Stimulated activated naive CD8-positive, alpha-beta T cell treated with anti-CD3 and anti-CD28 coated beads, Interleukin-15, amount 100 ng/mL, for 72 hours (primary cell): ENCODE measurements at places on chromosomes 7 and 10.

DNA sequence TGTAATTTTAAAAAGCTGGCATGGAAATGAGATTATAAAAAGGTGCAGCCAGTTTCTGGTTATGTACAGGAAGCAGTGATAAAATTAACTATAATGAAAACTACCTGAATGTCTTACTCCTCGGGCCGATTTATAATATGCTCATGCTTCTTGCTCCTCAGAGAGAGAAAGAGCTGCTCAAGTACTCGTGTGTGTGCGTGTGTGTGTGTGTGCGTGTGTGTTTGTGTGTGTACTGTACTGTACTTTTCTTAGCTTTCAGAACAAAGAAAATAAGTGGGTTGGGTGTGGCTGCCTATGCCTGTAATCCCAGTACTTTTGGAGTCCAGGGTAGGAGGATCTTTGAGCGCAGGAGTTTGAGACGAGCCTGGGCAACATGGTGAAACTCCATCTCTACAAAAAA, 96.6 kb upstream of the NMT2 start:
- no peak for DNase-seq

- DNase-seq, result no peak
These were observed 103.9 kb downstream of the GRID1 start for GRCh38 chr10:86262688-86263181.

GRCh38 chr7:105209870-105210269, 178.9 kb downstream of the SRPK2 start:
- DNase-seq, result no peak

DNA sequence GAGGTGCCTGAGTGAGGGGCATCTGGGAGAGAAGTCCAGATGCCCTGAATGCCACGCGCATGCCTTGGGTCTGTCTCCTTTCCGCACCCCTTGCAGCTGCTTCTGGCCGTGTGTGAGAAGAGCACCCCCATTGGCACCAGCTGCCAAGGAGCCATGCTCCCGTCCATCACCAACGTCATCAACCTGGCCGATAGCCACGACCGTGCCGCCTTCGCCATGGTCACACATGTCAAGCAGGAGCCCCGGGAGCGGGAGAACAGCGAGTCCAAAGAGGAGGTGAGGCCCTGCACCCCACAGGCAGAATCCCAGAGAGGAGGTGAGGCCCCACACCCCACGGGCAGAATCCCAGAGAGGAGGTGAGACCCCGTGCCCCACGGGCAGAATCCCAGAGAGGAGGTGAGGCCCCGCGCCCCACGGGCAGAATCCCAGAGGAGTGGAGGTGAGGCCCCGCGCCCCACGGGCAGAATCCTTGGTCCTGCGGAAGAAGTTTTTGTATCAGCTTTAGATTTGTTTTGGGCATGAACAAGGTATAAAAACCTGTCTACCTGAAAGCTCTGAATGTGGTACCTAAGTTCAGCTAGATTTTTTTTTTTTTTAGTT, 91.8 kb downstream of the TRRAP start:
- DNase-seq, result no peak

- DNase-seq, result no peak
These were observed 481.3 kb upstream of the NRP1 start for GRCh38 chr10:33815776-33816175.

DNA sequence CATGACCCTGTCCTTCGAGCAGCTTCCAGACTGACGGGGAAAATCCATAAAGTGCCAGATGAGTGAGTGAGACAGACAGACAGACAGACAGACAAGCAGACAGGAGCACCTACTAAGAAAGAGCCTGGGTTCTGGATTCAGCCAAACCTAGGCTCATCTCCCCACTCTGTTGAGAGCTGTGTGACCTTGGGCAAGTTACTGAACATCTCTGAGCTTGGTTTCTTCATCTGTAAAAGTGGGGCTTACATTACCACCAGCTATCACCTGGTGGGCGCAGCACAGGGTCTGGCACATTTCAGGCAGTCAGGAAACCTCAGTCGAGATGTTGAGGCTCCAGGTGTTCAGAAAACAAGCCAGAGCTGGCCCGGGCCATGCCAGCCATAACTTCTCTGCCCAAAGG, 37.6 kb downstream of the C10orf105 start:
- no peak for DNase-seq

GRCh38 chr7:45389073-45389872, 184.9 kb upstream of the ADCY1 start:
- no peak for DNase-seq

- DNase-seq, result no peak
These were observed 15.5 kb downstream of the AOAH start for GRCh38 chr7:36708767-36709166.

DNA sequence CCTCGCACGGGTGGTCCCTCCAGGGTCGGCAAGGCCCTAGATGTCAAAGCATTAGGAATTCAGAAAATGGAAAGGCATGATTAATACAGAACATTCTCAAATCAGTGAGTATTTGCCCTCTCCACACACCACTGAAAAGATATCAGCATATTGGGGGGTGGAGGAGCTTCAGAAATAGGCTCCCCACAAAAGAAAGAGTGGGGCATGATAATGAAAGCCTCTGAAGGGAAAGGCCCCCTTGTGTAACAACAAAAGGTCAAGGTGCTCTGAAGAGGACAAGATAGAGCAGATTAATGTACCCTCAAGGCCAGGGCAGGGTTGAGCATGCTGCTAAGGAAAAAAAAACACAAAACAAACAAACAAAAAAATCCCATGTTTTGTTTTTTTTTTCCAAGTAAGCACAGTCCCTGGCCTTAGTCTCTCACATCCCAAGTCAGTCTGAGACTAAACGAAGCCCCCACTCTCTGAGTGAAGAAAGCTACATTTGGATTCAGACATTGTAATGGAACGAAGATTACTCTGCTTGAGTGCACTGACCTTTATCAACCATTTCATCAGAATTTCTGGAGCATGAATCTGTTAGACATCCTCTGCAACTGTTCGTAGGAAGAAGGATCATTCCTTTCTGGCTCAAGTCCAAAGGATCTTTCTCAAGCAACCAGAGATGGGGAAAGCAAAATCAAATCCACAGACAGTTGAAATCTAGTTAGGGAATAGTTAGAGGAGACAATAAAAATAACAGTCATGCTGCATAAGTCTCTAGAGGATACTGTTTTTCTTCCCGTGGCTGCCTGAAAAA, 27.4 kb upstream of the DGKI start:
- no peak for DNase-seq

GRCh38 chr10:88111294-88111693, 247.9 kb downstream of the PTEN start:
- DNase-seq, result no peak

GRCh38 chr10:59384761-59385160, 22.4 kb upstream of the FAM13C start:
- DNase-seq, result no peak

- DNase-seq, result no peak
These were observed 42.1 kb upstream of the MKLN1 start for GRCh38 chr7:131285556-131285955.

DNA sequence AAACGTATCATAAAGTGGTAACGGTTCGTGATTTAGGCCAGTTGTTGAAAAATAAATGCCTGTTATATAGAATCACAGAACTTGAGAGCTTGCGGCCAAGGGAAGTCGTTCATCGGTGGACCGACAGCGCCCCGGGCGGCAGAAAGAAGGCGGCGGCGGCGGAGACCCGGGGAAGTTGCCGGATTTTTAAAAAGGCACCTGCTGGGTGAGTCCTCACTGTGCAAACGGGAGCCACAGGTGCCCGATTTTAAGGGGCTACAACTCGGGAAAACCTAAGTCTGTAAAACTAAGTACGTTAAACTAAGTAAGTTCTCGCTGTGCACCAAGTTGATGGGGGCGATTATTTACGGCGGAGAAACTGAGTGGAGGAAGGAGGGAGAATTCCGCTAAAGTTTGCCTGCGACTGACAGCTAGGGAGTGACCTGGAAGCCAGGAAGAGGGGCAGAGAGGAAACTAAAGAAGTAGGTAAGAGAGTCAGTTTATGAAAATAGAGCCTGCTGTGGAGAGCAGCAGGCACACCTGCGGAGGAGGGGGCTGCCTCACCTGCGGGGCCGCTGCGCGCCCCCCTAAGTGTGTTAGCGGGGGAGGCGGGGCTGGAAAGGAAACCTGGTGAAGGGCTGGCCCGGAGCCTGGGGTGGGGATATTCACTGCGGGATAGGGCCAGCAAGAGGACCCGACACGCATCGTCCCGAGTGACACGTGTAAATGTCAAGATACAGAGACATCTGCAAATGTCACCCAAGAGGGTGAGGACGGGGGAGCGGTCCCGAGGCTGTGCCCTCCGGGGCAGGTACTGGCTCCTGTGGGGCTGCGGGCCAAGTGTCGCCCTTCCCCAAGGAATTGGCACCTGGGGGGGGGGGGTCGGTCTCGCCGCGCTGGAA, 996 bp downstream of the ADAM12 start:
- no peak for DNase-seq
